ENCODE measurements at places on chromosomes 4 and X.
A peak's percentile ranks its signal among the peaks of the same experiment; 100 is the strongest.

DNA sequence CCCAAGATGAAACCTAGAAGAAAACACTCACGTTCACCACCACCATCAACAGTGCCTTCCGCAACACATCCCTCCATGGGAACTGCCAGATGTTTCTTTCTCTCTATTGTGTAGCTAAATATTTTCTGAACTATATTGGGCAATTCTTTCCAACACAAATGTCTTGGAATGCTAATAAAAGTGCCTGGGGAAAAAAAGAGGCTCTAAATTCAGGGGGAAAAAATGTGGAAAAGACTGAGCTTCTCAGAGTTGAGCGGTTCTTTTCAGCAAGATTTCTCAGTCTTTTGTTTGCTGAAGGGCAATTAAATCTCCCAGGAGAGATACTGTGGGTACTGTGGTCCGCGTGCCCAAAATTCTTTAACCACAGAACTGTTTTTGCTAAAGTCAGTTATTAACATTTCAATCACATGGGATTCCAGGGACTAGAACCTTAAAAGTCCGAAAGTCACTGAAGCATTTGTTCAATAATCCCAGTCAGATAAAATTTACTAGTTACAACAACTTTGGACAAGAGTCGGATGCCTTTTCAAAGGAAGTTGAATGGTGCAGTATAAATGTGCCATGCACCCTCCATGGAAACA, 51.9 kb upstream of the DHRSX start:
- DNase-seq, result no peak

DNA sequence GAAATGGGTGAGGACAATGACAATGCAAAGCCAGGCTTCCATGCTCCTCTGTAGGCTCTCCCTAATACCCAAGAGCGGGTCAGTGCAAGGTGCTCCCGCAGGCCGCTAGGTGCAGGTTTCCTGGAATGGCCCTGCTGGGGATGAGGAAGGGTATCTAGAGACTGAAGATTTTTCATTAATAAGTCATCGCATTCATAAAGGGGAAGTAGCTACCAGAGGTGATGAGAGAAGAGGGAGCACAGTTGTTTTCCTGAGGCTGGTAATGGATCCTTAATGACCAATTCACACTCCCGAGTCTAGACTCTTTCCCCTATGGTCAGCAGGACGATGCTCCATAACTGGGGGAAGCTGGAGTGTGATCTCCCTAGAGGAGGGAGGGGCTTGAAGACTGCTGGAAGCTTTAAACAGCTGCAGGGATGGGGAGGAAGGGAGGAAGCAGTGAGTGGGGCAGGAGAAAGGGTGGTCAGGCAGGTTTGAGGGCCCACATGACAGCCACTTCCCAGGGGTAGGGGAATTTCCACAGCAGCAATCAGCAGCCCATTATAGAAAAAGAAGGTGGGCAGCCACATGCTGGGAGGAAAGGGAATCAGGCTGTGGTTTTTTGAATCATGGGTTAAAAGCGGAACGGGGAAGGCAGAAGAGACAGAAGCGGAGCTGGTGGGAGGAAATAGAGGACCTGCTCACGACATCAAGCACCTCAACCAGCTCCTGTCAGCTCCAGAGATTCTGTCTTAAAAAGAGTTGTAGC, 10.2 kb upstream of the ATP6AP2 start:
- peak; percentile 43 for DNase-seq

DNA sequence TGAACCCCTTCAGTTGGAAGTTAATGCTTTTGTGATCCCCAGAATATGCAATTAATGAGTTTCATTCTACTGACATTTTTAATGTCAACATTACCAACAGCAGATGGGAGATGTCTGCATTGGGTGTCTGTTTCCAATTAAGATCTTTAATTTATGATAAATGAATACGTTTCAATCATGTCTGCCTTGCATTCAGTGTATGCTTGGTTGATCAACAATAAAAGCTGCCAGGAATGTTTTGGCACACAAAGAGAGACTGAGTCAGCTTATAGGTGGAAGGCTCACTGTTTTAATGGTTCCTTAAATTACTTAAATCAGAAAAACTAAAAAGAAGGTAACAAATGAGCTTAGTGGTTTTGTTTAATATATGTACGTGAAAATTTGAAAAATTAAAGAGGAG, 359.9 kb upstream of the CNKSR2 start:
- DNase-seq, result no peak

GRCh38 chr4:14132301-14132700, 504.8 kb upstream of the BOD1L1 start:
- DNase-seq, result no peak

DNA sequence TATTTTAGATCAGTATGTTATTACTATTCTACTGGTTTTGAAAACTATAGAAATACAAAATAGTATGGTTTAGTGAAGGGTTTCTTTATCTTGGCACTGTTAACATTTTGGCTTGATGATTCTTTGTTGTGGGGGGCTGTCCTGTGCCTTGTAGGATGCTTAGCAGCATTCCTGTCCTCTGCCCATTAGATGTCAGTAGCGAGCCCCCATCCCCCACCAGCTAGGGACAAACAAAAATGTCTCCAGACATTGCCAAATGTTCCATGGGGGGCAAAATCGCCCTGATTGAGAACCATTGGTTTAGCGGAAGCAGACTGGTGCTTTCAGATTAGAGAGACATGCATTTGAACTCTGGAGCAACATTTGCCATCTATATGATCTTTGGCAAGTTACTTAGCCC, 23.3 kb downstream of the SPARCL1 start:
- DNase-seq, result no peak

GRCh38 chr4:145414226-145414625, 67.4 kb upstream of the SMAD1 start:
- DNase-seq, result no peak

DNA sequence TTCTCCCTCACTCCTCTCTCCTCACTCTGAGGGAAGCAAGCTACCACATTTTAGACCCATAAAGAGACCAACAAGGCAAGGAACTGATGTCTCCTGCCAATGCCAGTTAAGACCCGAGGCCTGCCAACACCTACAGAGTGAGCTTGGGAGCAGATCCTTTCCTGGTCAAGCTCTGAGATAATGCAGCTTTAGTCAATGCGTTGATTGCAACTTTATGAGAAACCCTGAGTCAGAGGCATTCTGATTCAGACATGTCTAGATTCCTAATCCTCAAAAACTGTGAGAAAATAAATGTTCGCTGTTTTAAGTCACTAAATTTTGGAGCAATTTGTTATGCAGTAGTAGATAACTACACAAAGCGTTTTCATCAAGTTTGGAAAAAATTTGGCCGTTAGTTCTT, 115.5 kb downstream of the JADE1 start:
- DNase-seq, result no peak

DNA sequence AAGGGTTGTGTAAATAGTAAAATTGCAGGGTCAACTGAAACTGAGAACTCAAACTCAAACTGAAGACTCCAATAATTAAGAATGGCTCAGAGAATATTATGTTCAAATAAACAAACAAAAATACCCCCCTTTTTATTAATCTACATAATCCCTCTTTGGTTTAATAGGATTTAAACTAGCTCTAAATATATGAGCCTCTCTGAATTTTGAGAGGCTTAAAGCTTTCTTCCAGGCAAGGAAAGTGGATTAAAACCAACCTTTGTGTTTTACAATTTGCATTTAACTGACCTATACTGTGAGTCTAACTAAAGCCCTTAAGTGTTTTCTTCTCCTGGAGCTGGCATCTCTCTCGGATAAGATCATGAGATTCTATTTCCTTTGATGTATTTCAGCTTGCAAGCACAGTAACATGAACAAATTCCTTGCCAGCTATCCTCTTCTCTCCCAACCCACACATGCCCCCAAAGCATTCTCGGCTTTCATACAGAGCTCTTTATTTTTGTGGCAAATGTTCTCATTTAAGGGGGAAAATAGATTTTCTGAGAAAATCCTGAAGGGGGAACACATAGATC, 1310.8 kb upstream of the AGA start:
- DNase-seq, result no peak

DNA sequence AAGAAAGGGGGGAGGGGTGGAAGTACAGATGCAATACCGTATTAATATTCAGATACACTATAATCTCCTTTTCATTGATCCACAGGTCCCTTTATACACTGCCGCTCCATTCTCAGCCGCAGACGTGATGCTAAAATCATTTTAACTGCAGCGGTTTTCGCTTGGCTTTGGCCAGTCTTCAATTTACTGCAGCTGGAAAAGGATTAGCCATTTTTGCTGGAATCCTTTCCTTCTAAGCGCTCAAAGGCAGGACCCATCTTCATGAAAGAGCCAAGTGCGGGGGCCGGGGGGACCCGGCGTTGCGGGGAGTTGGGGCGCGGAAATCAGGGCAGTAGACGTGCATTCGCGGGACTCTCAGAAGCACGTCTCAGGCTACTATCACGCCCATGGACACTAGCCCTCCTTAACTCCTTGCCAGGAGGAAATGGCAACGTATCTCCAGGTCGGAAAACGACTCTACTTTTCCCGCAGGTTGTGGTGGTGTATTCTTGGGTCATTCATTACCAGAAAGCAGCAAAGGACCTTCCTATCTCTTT, 1.7 kb upstream of the PCDH10 start:
- peak; percentile 65 for DNase-seq

GRCh38 chr4:39668887-39669286, 29.0 kb upstream of the UBE2K start:
- DNase-seq, result no peak

DNA sequence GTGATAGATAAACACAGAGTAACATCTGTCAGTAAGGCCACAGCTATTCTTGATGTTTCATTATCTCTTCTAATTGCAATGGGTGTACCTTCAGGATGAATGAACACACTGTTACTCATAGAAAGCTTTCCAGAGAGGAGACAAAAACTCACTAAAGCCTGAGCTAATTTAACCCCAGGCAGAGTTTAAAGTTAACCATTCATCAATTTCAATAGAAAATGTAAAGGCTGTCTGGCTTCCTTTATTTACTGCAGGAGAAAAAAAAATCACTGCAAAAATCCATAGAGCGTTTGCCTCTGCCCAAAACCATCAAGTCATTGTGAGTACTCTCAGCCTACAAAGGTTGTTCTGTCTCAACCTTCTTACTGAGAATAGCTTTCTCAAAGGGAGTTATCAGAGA, 376.9 kb downstream of the PPP4R3C start:
- no peak for DNase-seq

DNA sequence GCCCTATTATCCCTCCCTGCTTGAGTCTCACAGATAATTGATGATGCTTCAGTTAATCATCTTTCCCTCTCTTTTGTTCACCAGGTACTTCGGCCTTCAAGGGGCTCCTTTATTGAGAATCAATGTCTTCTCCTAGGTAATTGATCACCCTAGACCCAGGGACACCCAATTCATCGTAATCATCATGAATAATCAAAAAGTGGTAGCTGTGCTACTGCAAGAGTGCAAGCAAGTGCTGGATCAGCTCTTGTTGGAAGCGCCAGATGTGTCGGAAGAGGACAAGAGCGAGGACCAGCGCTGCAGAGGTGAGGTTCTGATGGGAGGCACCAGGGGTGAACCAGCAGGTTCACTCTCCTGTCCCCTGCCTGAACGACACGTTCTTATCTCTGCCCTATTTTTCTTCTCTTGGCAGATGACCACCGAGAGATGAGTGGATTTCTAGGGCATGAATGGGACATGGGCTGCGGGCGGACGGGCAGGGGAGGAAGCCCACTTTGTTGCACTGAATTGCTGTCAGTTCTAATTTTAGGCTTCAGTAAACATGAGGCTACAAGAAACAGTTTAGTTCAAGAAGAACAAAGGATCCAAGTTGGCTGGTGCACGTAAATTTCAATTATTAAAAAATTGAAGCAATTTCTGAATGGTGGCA, 80.5 kb downstream of the ALPK1 start:
- no peak for DNase-seq

GRCh38 chrX:125439194-125439849, 119.7 kb downstream of the TEX13C start:
- no peak for DNase-seq

GRCh38 chr4:56360071-56360470, 27.2 kb downstream of the AASDH start:
- no peak for DNase-seq

DNA sequence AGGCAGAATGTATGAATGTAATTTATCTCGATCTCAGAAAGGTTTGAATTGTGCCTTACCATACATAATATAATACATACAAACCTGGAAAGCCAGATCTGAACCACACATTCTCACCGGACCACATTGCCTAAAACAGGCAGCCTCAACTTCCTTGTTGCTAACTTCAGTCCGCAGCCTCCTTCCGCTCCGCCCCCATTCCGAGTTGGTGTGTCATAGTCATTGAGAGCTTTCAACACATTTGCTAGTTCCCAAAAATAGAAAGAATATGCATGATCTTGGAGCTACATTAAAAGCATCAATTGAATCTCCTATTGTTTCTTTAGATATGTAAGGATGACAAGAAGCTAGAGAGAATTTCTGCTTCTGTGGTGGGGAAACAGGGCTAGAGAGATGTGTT, 127.2 kb downstream of the ARHGEF9 start:
- DNase-seq, result peak; percentile 1

DNA sequence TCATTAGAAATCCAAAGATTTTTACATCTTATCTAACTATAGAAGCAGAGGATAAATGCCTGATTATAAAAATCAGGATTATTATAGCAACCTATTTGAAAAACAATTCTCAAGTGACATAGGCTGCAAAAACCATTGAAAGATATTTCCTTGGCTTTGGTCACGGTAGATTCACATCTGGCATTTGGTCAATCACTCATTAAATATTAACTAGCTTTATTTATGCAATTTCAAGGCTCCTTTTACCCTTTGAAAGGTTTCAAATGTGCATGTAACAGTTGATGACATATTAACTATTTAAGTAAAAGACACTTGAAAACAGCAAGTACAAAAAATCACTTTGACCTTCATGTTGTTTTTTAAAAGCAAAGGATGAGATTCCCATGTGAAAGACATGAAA, 98.1 kb downstream of the MMRN1 start:
- no peak for DNase-seq

GRCh38 chr4:95847908-95848460, 8.1 kb downstream of the PDHA2 start:
- peak; percentile 42 for DNase-seq

All from pons (tissue), 1 donor.